ENCODE measurements at places on chromosomes 16 and 17. TPM values are rescaled to one million over a fixed set of nuclear protein-coding genes. Genes with fewer than 3 reads are reported as not detected.

DNA sequence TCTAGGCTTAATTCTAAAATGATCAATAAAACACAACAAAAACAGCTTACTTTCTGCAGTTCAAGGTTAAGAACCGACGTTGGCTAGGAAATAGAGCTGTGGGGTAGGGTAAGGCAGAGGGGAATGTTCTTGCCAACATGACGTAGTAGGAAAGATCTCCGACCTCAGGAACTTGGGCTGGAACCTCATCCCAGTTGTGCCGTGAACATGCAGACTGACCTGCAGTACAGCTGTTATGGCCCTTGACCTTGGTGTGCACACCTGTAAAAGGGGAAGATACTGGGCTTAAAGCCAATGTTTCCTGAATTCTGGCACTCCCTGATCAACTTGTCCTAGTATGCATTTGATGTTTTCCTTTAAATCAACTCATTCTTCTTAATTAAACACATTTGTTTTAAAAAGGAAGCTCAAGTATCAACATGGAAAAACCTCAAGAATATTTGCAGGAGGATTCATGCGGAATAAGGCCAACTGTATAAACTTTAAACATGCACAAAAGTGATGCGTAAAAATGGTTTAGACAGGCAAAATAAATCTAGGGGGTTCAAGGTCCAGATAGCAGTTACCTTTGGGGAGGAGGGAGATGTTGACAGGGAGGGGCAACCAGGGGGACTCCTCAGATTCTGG lies 14.2 kb upstream of the SLC6A2 start:
- DNase-seq = no peak

- DNase-seq = no peak
Measured at GRCh38 chr16:75794426-75794825, 68.1 kb upstream of the CPHXL start.

- no peak for DNase-seq
Measured at GRCh38 chr17:44091200-44091997, 20.9 kb downstream of the G6PC3 start.

DNA sequence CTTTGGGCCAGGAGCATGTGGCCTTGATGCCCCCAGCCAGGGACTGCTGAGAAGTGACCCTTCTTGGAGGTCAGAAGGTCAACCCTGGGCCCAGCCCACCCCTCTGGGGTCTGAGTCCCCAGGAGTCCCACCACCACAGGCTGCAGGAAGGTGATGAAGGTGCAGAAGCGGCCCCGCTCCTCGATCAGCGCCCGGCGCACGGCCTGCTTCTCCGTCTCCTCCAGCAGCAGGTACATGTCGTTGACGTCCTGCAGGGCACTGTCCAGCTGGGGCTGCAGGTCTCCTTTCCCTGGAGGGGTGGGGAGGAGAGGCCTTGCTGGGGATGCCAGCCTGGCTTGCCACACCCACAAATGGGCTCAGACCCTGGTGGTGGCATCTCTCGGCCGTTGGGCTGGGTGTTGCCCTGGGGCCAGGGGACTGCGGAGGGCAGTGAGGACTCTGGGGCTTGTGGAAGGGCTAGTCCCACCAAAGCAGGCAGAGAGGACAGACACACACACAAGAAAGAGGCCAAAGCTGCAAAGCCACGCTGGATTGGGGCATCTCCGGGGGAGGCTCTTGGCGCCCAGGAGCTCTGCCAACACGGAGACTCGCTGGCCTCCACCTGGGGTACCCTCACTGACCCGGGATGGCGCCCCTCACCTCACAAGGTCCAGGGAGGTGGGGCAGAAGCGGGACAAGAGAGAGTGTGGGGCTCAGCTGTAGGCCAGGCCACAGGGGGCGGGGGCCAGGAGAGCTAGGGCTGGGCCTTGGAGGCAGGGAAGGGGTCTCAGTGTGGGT lies 7.5 kb downstream of the MTSS2 start:
- no peak for DNase-seq

- no peak for DNase-seq
Measured at GRCh38 chr16:11797957-11798299, 870 bp upstream of the ZC3H7A start.

Gene BRIP1
- total RNA-seq = 7.1 TPM

DNA sequence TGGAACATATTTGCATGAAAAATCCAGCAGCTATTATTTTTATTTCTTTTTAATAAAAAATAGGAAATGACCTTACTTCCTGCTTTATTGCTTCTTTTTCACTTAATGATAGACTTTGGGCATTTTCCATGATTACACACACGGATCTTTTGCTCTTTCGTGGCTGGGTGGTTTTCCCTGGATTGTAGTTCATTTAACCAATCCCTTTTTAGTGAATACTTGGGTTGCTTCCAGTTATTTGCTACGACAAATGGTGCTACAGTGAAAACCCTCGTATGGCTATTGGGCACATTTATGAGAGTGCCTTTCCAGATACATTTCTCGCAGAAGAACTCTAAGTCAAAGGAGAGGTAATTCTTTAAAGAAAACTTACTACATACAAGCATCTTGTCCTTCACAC lies 38.6 kb downstream of the FOXL1 start:
- DNase-seq = peak; percentile 15

DNA sequence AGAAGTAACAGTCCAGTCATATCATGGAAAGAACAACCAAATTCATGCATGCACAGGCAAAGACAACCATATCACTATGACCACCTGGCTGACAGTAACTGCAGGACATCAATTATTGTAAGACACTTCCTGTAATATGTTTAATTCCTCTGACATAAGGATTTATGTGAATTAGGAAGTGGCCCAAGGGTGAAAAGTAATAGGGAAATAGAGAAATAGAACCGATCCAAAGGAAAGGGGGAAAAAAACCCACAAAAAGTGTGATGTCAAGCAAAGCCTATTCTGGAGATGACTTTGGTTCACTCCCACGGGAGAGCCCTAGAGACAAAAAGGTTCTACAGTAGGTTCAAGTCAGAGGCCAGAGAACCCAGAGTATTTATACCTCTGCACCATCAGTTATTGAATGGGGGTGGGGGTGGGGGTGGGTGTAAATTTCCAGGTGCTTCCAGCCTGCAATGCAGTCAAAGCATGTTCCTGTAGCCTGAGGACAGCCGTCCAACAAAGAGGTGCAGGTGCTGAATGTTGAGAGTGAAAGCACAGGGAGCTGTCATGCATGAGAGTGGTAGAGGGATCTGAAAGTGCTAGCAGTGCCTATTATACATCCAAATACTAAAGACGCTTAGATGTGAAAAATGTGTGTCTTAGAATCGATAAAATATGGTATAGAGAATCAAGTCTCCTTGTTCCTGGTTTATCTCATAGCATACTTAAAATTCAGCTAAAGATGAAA lies 95.6 kb upstream of the HLF start:
- no peak for DNase-seq

- no peak for DNase-seq
Measured at GRCh38 chr16:84341528-84342295, 26.6 kb upstream of the ATP2C2 start.

Gene KRTAP4-5
- not detected for total RNA-seq

- no peak for DNase-seq
Measured at GRCh38 chr16:17467923-17468540, 2.7 kb downstream of the XYLT1 start.

- DNase-seq = no peak
Measured at GRCh38 chr16:67928147-67928546, 3.5 kb downstream of the CTRL start.

Gene OR1A1
- total RNA-seq = not detected

Gene TNFSF13
- total RNA-seq = 1.1 TPM

- no peak for DNase-seq
Measured at GRCh38 chr17:78337244-78338109, 22.4 kb downstream of the SOCS3 start.

DNA sequence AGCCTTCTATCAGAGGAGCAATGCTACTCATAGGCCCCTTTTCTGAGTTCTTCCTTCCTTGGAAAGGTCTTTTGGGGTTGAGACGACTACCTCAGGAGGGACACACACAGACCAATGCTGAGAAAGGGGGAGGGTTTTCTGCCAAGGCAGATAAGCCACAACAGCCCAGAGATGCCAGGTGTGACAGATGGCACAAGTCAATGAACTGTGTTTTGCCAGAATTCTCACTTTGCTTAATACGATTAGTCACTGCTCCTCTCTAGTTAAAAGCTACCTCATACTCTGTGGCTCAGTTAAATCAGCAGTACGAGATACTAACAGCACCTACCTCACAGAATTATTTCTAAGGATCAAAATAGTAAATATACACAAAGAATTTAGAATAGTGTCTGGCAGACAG lies 8.0 kb downstream of the BRD7 start:
- no peak for DNase-seq

DNA sequence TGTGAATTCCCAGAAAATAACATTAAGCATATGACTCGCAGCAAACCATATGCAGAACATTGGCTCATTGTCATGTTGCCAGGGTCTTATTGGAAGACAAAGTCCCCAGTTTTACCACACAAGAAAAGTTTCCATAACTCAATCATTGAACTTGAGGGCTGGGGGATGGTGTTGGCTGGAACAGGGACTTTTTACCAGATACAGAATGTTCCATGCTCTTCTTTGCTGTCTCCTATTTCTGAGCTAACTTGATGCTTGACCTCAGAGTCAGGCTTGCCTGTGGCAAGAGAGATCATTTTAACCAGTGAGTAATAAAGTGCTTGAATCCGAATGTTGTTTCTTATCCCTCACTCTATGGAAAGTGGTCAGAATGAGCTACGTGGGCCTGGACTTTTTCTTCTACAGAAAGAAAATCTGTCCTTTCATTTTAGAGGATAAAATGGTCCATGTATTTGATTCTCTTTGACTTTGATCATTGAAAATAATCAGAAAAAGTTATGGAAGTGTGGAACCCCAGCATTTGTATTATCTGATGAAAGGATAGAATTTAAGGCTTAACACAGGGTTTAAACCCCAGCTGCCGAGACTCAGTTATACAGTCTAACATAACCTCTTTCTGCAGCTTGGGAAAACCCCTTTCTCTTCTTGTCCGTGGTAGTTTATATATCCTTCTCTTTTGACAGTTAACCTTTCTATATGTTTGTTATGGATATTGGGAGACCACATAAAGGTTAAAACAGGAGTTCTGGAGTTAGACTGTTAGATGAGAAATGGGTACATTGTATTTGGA lies 67.0 kb downstream of the TUBD1 start:
- DNase-seq = no peak

DNA sequence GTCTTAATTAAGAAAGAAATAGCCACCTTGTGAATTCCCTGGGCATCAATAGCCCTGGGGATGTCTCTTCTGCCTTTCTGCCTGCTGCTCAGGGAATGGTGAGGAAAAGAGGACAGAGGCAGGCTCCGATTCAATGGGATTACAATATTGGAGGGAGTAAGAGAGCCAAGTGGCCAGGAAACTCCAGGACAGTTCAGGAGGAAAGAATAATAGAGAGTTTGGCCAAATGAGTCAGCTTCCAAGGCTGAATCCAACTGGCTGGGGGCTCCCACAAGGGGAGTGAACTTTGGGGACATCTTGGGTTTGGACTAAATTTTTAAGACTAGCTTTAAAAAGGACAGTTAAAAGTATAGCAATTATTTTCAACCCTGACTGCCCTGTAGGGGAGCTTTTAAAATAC lies 235.8 kb upstream of the ASIC2 start:
- no peak for DNase-seq

All from pulmonary artery endothelial cell (primary cell).